Right ventricle myocardium inferior (tissue), 1 donor: ENCODE measurements at places on chromosomes 7 and 10. TPM values are rescaled to one million over a fixed set of nuclear protein-coding genes. Genes with fewer than 3 reads are reported as not detected.

Gene CLDN4
- total RNA-seq: not detected

Gene FAM131B
- 0.73 TPM for total RNA-seq

Gene SUPV3L1
- 40.1 TPM for total RNA-seq

Gene GIMAP1
- total RNA-seq: 5.8 TPM

Gene TRPV6
- not detected for total RNA-seq

Gene CLDN3
- total RNA-seq: not detected

Gene TNRC18
- 34.8 TPM for total RNA-seq

Gene CCZ1B
- 33.5 TPM for total RNA-seq

Gene LAMB1
- 83.2 TPM for total RNA-seq

Gene IQUB
- total RNA-seq: 0.54 TPM

Gene CYP2C19
- not detected for total RNA-seq

Gene STEAP1B
- total RNA-seq: not detected

Gene FZD8
- total RNA-seq: 9.0 TPM

Gene RNF32
- total RNA-seq: 0.30 TPM

Gene UROS
- 71.8 TPM for total RNA-seq

Gene HECTD2
- 2.5 TPM for total RNA-seq

Gene COX19
- total RNA-seq: 8.2 TPM

Gene ARMC3
- not detected for total RNA-seq

Gene NKX6-2
- total RNA-seq: not detected

Gene TTYH3
- 15.8 TPM for total RNA-seq

Gene AIFM2
- total RNA-seq: 20.2 TPM

Gene AKR1D1
- not detected for total RNA-seq

Gene CHST15
- total RNA-seq: 3.8 TPM

Gene ABCA13
- not detected for total RNA-seq

Gene GDF2
- total RNA-seq: not detected

Gene TEX47
- total RNA-seq: not detected

Gene COBL
- total RNA-seq: 88.3 TPM

Gene ACBD7
- total RNA-seq: not detected

Gene TBL2
- 10.4 TPM for total RNA-seq

Gene FERD3L
- total RNA-seq: not detected
